Forelimb muscle (tissue), 1 donor: ENCODE measurements at places on chromosomes 2 and 18. TPM values are rescaled to one million over a fixed set of nuclear protein-coding genes. Genes with fewer than 3 reads are reported as not detected.

DNA sequence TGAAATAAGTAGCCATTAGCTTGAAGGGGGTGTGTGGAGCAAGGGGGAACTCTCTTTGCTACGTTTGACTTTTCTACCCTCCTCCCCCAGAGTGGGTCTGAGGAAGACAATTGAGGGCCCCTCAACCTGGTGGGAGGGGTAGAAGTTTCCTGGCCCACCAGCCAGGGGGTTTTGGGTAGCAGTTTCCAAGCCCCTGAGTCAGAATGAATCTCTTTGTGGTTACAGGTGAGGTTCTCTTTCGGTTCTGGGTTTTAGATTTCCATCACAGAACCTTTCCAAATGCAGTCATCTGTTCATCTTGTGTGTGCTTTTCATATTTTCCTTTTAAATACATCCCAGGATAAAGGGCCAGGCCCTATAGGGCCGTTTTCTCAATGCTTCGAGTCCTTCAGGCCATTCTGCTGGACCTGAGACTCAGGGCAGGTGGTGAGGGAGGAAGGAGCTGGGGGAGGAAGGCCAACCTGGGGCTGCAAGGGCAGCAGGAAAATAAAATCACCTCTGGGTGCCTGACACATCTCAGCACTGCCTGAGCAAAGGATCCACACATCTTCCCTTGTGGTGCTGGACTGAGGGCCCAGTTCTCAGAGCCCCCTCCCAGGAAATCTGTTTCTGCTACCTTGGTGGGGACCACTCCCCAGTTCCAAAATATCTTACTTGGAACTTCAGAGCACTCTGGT is 4.7 kb downstream of the LBH start:
- DNase-seq: no peak

DNA sequence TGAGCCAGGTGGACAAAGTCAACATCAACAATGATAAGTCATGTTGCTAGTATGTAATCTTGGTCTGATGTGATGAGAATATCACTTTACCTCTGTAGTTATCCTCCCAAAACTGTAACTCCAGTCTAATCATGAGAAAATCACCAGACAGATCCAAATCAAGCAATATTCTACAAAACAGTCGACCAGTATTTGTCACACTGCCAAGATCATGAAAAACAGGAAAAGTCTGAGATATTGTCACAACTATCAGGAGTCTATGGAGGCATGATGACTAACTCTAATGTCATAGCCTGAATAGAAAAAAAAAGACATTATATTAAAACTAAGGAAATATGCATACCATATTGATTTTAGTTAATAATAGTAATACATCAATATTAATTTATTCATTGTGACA is 1883.3 kb upstream of the CELF4 start:
- no peak for DNase-seq

The CDH2 gene
- 4.4 TPM for polyA plus RNA-seq

GRCh38 chr2:33059471-33060156 is 112.9 kb downstream of the LTBP1 start:
- DNase-seq: no peak

DNA sequence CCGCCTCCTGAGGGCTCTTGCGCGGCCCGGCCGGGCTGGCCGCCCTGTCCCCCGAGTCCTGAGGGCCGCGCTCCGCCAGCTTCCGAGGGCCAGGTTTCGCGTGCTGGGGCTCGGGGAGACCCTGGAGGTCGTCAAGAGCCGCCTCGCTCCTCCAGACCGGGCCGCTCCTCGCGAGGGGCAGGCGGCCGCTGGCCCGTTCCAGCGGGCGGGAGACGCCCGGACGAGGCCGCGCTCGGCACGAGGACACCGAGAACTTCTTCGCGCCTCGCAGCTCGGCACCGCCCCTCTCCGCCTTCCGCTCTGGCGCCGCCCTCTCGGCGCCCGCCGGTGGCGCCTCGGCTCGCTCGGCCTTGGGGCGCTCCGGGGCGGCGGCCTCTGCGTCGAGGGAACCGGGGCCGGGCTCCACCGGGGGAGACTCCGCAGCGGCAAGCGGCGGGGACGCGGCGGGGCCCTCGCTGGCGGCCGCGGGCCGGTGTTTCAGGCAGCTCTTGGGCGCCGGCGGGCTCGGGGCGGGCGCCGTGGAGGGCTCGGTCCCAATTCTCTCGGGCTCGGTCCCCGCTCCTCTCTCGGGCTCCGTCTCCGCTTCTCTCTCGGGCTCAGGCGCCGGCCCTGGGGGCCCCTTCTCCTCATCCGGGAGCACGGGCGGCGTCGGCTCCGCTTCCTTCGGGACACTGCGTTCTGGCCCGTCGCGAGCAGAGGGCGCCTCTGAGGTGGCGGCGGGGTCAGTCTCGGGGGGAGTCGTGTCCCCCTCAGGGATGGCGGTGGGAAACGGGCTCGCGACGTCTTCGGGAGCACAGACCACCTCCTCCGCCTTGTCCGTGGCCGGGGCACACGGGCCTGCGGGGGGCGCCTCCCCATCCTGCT is 91.6 kb upstream of the MGAT4A start:
- no peak for DNase-seq

DNA sequence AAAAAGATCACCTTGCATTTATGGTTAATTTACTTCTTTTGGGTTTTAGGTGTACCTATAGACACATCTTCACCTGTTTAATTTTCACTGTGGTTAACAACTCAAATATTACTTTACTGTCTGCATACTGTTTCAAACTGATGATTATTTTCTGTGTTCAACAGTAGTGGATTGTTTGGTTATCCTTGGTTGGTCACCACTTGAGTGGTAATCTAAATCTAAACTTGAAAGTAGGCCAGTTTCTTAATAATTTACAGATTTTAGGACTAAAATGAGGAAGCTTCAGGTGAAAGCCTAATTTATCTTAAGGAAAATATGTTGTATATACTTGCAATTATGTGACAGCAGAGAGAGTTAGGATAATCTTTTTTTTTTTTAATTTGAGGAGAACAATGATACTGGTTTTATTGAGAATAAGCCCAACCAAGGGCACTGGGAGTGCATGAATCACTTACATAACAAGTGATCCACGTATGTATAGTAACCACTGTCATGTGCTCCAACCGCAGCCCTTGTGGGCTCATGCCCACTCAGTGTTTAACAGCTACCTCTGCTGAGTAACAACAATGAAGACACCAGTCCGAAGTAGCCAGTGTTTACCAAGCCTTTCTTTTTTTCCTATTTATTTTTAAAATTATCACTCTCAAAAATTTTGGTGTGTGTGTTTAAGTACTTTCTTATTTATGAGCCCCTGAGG is 31.0 kb upstream of the WDSUB1 start:
- DNase-seq: no peak

- DNase-seq: no peak
These were observed 3.8 kb upstream of the RPS7 start for GRCh38 chr2:3571284-3571683.
